ENCODE measurements at places on chromosomes 2 and 18.
A peak's percentile ranks its signal among the peaks of the same experiment; 100 is the strongest.

DNA sequence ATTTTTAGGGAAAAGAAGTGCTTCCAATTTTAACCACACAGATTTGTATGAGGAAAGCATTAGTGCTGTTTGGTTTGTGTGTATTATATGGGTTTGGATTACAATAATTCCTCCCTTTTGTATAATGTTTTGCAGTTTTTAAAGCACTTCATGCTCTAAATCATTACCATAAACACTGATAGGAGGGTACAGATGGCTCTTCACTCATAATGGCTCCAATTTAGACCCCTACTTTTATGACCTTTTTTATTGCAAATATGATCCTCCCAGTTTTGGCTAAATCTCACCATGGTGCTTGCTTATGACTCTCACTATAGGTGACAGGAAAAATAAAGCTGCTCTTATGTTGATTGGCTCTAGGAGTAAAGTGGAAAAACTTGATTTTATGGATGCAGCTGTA, 23.8 kb upstream of the TMEM17 start:
- no peak for DNase-seq

DNA sequence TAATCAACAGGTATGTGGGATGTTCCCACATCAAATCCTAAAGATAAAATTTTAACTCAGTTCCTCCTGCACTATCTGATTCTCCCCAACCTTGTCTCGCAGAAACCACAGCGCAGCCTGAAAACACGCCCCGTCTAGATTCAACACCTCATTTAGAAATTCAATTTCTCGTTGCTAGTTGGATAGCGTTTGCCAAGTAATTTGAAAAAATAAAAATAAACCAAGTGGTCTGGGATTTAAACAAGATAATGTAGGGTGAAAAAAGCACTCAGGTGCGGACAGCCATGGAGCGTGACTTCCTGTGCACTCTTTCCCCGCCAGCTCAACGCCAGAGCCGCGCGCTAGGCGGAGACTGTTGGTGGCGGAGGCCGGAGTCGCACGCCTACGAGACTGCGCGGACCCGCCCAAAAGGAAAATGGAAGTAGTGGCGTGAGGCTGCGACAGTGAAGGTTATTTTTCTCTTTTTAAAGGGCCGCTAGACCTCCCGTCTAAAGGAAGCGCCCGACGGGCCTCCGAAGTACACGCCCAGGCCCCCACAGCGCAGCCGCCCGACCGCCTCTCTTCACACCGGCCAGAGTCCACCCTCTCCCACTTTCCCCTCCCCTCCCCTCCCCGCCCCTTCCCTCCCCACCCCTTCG, 615 bp upstream of the CCNT2 start:
- peak; percentile 85 for DNase-seq

- DNase-seq: no peak
Observed at GRCh38 chr2:239717319-239717675, 307.8 kb downstream of the NDUFA10 start.

- no peak for DNase-seq
Observed at GRCh38 chr2:139477618-139478017, 697.4 kb upstream of the NXPH2 start.

DNA sequence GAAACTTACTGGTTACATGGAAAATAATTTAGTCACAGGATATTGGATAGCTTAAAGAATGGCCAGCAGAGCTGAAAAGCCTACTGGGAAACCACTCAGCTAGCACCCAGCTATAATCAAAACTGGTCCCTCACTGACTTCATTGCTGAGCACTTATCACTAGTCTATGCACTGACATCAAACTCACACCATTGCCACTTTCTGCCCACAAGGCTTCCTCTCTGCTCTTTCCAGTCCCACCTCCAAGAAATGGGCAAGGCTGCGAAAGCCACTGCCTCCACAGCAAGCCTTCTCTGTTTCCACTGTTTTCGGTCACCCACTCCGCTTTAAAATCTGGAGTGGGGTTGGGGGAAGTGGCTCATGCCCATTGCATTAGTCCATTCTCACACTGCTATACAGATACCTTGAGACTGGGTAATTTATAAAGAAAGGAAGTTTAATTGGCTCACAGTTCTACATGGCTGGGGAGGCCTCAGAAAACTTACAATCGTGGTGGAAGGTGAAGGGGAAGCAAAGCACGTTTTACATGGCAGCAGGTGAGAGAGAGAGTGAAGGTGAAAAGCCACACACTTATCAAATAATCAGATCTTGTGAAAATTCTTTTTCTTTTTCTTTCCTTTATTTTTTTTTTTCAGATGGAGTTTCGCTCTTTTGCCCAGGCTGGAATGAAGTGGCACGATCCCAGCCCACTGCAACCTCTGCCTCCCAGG, 77.0 kb upstream of the CERS6 start:
- DNase-seq: no peak

DNA sequence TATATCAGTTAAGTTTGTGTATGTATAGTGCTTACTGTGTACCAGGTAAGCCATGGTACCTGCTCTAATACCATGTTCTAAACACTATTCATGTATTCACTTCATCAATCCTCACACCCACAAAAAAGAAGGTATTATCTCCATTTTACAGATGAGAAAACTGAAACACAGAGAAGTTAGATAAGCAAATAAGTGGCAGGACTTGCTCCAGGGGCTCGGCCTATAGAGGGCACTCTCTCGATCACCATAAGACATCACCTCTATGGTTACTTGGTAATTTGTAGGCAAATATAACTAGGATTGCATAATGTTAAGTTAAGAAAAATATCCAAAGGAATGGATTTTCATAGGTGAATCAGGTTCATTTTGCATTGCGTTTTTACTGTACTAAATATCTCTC, 118.1 kb upstream of the FN1 start:
- DNase-seq: no peak

- no peak for DNase-seq
Observed at GRCh38 chr2:239552213-239552926, 151.6 kb upstream of the HDAC4 start.

DNA sequence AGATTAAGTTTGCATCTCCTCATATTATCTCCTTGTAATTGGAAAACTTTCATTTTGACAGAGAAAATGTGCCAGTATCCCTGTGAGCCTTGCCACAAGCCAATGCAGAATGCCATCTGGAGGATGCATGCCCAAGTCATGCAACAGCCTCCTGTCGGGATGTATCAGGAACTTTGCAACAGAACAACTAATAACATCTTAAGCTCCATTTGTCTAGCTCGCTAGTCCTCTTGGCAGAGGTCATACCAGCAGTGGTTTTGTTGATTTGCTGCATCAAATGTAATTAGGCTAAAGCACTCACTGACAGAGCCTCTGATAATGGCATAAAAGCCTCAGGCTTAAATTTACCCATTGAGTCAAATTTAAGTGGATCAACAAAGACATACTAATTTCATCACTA, 125.8 kb downstream of the UBE2E3 start:
- DNase-seq: no peak

DNA sequence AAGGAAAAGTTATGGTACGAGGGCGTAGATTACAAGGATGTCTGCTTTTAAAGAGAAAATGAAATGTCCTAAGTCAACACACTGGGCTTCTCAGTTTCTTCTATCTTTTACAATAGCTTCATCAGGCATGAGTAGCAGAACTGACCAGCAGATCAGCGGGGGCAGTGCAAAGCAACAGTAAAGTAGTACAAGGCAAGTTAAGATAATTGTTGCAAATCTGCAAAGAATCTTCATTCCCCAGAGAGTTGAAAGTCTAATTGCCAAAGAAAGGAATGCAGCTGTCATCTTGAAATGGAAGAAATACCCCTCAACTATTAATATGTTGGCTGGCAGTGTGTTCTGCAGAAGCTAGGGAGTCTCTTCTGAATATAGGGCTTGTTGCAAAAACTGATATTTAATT, 60.2 kb upstream of the SLC39A10 start:
- no peak for DNase-seq

DNA sequence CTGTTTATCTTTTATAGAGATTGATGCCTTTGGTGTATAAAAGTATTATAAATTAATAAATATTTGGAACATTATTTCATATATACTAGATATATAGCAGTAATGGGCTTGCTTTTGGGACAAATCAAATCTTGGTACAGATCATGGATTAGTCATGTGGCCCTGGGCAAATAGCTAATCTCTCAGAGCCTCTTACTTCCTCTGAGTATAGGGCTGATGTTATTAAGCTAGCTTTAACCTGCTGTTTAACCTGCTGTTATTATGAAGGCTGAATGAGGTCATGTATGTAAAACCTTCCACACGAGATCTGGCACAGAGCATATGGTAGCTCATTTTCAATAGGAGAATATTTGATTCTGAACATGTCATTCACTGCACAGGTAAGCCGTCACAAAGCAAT, 5.7 kb downstream of the ITGB6 start:
- no peak for DNase-seq

- no peak for DNase-seq
Observed at GRCh38 chr2:168643979-168644378, 158.5 kb upstream of the NOSTRIN start.

DNA sequence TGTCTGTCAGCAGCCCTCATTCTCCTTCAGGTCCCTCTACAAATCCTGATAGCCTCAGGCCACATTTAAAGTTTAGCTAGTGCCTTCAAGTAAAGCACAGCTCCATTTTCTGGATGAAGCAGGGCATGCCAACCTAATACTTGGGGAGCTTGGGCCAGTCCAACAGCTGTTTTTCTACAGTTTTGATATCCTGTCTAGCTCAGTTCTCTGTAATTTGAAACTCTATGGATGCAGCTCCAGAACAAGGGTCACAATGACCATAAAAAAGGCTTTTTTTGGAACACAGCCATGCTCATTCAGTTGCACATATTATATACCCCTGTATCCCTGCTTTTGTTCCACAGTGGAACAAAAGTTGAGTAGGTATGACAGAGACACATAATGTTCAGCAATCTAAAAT, 373.5 kb downstream of the SUCLG1 start:
- DNase-seq: no peak

DNA sequence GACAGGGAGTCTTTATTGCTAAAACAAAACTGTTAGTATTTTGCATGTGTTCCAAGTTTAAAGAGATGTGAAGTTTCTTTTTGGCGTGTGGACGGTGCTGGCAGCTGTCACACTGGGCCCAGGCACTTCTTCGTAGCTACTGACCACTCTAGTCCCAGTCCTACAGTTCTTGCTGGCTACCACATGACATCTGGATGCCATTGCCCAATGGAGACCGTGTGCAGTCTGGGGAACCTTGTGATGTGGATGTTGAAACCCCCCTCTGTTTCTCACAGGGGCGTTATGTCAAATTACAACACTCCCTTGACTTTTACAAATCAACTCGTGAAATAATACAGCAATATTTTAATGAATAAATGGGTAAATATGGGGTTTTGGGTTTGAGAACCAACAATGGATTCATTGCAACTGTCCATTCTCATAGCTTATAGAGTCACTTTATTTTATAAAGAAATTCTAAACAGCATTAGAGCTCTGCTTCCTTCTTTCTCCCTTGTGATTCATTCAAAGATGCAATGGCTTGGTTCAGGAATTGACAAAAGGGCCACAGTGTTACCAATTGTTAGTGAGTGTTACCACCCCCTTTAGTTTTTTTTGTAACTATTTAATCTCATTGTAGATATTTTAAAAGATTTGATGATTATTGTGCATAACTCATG, 1.2 kb downstream of the GPD2 start:
- DNase-seq: no peak

- DNase-seq: no peak
Observed at GRCh38 chr18:44464398-44465180, 216.1 kb upstream of the SETBP1 start.

DNA sequence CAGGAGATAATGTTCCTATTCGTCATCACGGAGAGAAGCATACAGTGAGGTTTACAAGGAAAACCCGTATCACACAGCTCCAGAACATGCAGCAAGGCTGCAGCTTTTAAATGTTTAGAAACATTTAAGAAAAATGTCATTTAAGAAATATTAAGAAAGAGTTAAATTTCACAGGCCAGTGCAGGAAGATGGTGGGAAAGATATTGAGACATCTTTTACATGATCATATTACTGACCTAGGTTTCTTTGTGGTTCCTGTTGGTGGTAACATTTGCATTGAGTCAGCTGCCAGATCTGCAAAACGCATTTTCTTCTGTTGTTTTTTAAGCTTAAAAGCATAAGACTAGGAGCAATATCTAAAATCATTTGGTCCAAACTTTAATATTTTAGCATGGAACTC, 44.9 kb downstream of the CPO start:
- DNase-seq: no peak

- DNase-seq: no peak
Observed at GRCh38 chr2:29878898-29879297, 42.5 kb downstream of the ALK start.

DNA sequence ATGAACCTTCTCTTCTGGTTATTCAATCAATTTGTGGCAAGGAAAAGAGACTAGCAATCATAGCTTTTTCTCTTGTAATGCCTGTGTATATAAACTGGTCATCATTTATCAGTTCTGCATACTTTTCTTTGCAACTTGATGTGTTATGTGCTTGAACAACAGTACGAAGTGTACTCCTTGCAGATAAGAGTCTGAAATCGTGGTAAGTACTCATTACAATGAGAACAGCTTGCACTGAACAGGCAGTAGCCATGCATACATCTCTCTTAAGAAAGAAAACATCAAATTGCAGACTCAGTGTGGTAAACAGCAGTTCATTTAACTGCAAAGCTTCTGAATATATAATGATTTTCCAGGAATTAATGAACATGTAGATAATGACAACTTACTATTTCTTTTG, 64.3 kb downstream of the GREB1L start:
- no peak for DNase-seq

DNA sequence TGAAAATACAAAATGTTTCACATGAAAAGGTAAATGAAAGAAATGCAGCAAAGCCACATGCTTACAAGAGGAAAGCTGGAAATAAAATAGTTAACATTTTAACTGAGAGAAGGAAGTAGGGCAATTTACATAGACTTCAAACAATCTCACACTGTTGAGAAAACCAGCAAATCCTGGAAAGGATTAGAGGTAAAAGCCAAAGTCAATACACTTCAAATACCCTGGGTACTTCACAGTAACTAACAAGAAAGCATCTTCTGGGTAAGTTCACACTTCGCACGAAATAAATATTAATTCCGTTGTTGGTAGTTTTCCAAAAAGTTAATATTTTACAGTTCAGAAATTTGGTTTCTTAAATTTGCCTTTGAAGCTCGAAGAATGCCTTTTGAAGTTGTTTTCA, 3.5 kb upstream of the ERICH2 start:
- no peak for DNase-seq

GRCh38 chr18:7678801-7679200, 111.7 kb downstream of the PTPRM start:
- no peak for DNase-seq

GRCh38 chr2:25302758-25303375, 38.9 kb downstream of the DNMT3A start:
- DNase-seq: no peak

DNA sequence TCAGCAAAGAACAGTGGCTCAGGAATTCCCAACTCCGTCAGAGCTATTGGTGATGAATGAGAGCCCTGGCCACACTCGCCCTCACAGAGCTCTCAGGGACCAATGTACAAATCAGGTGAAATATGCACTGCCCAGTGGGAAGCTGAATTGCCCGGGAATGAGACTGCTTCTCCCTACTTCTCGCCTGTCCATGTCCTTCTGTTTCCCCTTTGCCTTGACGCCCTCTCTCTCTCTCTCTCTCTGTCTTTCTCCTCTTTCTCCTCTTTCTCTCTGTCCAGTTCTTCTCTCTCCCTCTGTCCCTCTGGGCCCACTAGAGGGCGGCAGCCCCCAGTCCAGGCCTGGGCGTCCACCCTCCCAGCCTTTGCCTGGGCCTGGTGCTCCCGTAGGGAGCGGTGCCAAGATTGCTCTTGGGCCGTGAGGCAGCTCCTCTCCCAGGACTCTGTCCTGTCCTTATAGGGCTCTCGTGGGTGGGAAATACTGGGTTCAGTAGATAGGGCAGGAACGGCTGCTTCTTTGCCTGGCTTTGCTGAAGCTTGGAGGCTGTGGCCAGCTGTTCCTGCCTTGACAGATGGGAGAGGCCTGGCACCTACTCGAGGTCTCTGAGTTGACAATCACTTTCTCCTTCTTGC, 28.4 kb upstream of the PUM2 start:
- DNase-seq: no peak
